Activated CD4-positive, alpha-beta memory T cell treated with anti-CD3 and anti-CD28 coated beads, Interleukin-2, amount 10 ng/mL, durations not matched to agents 7 days and 5 days (primary cell): ENCODE measurements at places on chromosomes 2 and 18. TPM values are rescaled to one million over a fixed set of nuclear protein-coding genes. Genes with fewer than 3 reads are reported as not detected.

BCS1L gene
- 35.0 TPM for total RNA-seq

DYSF gene
- not detected for total RNA-seq

ASPRV1 gene
- total RNA-seq, result 0.98 TPM

GRCh38 chr18:73668051-73668450 lies 479.6 kb downstream of the FBXO15 start:
- no peaks in the 10 kb centered on the region for H3K4me1 ChIP-seq
- DNase-seq, result no peak
- H3K4me3 ChIP-seq, result no peak overlapping the region
- H3K27me3 ChIP-seq, result no peaks in the 10 kb centered on the region
- no peaks in the 10 kb centered on the region for H3K36me3 ChIP-seq
- H3K27ac ChIP-seq, result no peak overlapping the region

GRCh38 chr2:197847651-197848401 lies 43.4 kb downstream of the PLCL1 start:
- H3K4me1 ChIP-seq, result peaks cover 6% of the 10 kb centered on the region
- H3K27ac ChIP-seq, result no peak overlapping the region
- peaks cover 2% of the 10 kb centered on the region for H3K27me3 ChIP-seq
- H3K4me3 ChIP-seq, result no peak overlapping the region
- no peak for DNase-seq

GRCh38 chr2:177398791-177399190 lies 6.2 kb downstream of the AGPS start:
- no peak overlapping the region for H3K27ac ChIP-seq
- H3K36me3 ChIP-seq, result peaks cover 27% of the 10 kb centered on the region
- H3K27me3 ChIP-seq, result no peaks in the 10 kb centered on the region
- H3K4me3 ChIP-seq, result no peak overlapping the region

GRCh38 chr2:106882673-106883072 lies 3.3 kb downstream of the ST6GAL2 start:
- H3K4me1 ChIP-seq, result peaks cover 2% of the 10 kb centered on the region
- H3K27ac ChIP-seq, result no peak overlapping the region
- H3K36me3 ChIP-seq, result no peaks in the 10 kb centered on the region
- peaks cover 25% of the 10 kb centered on the region for H3K27me3 ChIP-seq
- no peak for DNase-seq
- no peak overlapping the region for H3K4me3 ChIP-seq

GRCh38 chr2:196482119-196483065 lies 157.1 kb upstream of the CCDC150 start:
- DNase-seq, result no peak
- no peaks in the 10 kb centered on the region for H3K36me3 ChIP-seq
- no peak overlapping the region for H3K4me3 ChIP-seq

GRCh38 chr2:112136096-112136495 lies 2.1 kb upstream of the FBLN7 start:
- no peak for DNase-seq
- peaks cover 13% of the 10 kb centered on the region for H3K4me1 ChIP-seq
- no peak overlapping the region for H3K27ac ChIP-seq
- H3K27me3 ChIP-seq, result peaks cover 33% of the 10 kb centered on the region
- H3K36me3 ChIP-seq, result peaks cover 5% of the 10 kb centered on the region
- H3K4me3 ChIP-seq, result no peak overlapping the region

GRCh38 chr2:68721482-68722101 lies 13.0 kb upstream of the ARHGAP25 start:
- H3K36me3 ChIP-seq, result no peaks in the 10 kb centered on the region
- H3K4me3 ChIP-seq, result peak overlapping the region; percentile 58
- no peaks in the 10 kb centered on the region for H3K27me3 ChIP-seq
- peak; percentile 67 for DNase-seq

- no peak overlapping the region for H3K27ac ChIP-seq
- no peak for DNase-seq
- H3K27me3 ChIP-seq, result no peaks in the 10 kb centered on the region
- no peaks in the 10 kb centered on the region for H3K4me1 ChIP-seq
These were observed 220.8 kb downstream of the GULP1 start for GRCh38 chr2:188512456-188512855.

GRCh38 chr2:216101109-216101508 lies 8.0 kb upstream of the XRCC5 start:
- DNase-seq, result no peak
- H3K4me3 ChIP-seq, result no peak overlapping the region
- no peaks in the 10 kb centered on the region for H3K27me3 ChIP-seq
- peaks cover 6% of the 10 kb centered on the region for H3K36me3 ChIP-seq
- no peak overlapping the region for H3K27ac ChIP-seq

- peak overlapping the region; percentile 45 for H3K27ac ChIP-seq
- no peaks in the 10 kb centered on the region for H3K27me3 ChIP-seq
- H3K4me1 ChIP-seq, result peaks cover 62% of the 10 kb centered on the region
- no peak for DNase-seq
- H3K4me3 ChIP-seq, result no peak overlapping the region
These were observed 15.2 kb downstream of the SP100 start for GRCh38 chr2:230430957-230431910.

- DNase-seq, result no peak
- no peaks in the 10 kb centered on the region for H3K27me3 ChIP-seq
- no peak overlapping the region for H3K27ac ChIP-seq
- no peaks in the 10 kb centered on the region for H3K4me1 ChIP-seq
These were observed 923.8 kb downstream of the LRP1B start for GRCh38 chr2:141207036-141207385.

DNA sequence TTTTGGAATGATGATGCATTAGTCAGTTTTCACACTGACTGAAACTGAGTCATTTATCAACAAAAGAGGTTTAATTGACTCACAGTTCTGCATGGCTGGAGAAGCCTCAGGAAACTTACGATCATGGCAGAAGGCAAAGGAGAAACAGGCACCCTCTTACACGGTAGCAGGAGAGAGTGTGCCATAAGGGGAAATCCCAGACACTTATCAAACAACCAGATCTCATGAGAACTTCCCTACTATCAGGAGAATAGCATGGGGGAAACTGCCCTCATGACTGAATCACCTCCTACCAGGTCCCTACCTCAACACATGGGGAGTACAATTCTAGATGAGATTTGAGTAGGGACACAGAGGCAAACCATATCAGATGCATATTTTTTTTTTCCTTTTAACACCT lies 504.5 kb upstream of the VRK2 start:
- no peak for DNase-seq
- H3K27ac ChIP-seq, result no peak overlapping the region
- no peaks in the 10 kb centered on the region for H3K4me1 ChIP-seq
- H3K27me3 ChIP-seq, result no peaks in the 10 kb centered on the region
- H3K36me3 ChIP-seq, result no peaks in the 10 kb centered on the region

- H3K4me1 ChIP-seq, result peaks cover 28% of the 10 kb centered on the region
- H3K4me3 ChIP-seq, result no peak overlapping the region
- peaks cover 2% of the 10 kb centered on the region for H3K27me3 ChIP-seq
- DNase-seq, result no peak
These were observed 64.7 kb upstream of the KLF7 start for GRCh38 chr2:207230261-207231105.

- H3K4me1 ChIP-seq, result no peaks in the 10 kb centered on the region
- no peak for DNase-seq
- H3K36me3 ChIP-seq, result no peaks in the 10 kb centered on the region
- H3K4me3 ChIP-seq, result no peak overlapping the region
- no peak overlapping the region for H3K27ac ChIP-seq
These were observed 251.4 kb upstream of the ZEB2 start for GRCh38 chr2:144771348-144771747.
